ENCODE measurements at places on chromosomes 12 and 14. TPM values are rescaled to one million over a fixed set of nuclear protein-coding genes. Genes with fewer than 3 reads are reported as not detected.

The NR4A1 gene
- total RNA-seq: 36.3 TPM

The PAX9 gene
- 1.6 TPM for total RNA-seq

The NELL2 gene
- total RNA-seq: not detected

The BDKRB1 gene
- total RNA-seq: 7.9 TPM

The ZNF385A gene
- 7.5 TPM for total RNA-seq

The IL26 gene
- total RNA-seq: not detected

The ABCD2 gene
- total RNA-seq: 2.0 TPM

The PPP4R4 gene
- total RNA-seq: 0.12 TPM

The GYS2 gene
- total RNA-seq: not detected

The E2F7 gene
- not detected for total RNA-seq

The KLRC4 gene
- total RNA-seq: not detected

GRCh38 chr14:105305791-105306190, 5.0 kb upstream of the BRF1 start:
- no peak overlapping the region for H3K4me3 ChIP-seq
- no peaks in the 10 kb centered on the region for H3K4me1 ChIP-seq
- H3K36me3 ChIP-seq: no peaks in the 10 kb centered on the region
- no peak overlapping the region for H3K27ac ChIP-seq
- H3K27me3 ChIP-seq: no peaks in the 10 kb centered on the region

- H3K4me3 ChIP-seq: no peak overlapping the region
- ATAC-seq: no peak
- no peaks in the 10 kb centered on the region for H3K36me3 ChIP-seq
- no peaks in the 10 kb centered on the region for H3K4me1 ChIP-seq
These were observed 874.5 kb downstream of the FLRT2 start for GRCh38 chr14:86404425-86404824.

DNA sequence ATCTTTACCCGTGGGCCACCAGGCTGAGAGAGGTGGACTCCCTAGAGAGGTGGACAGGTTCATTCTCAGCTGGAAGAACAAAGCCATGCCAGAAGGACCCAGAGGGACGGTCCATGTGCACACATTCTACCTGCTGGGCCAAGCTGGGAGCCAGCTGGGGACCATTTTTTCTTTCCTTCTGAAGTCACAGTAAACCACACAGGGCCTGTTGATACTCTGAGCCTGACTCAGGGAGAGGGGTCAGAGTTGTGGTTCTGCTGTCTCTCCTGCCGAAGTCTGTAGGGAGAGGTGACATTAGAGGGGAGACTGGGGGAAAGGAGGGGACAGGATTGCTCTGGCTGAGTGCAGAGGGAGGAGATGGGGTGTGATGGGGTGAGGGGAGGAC, 148.6 kb downstream of the TSPAN9 start:
- H3K27ac ChIP-seq: no peak overlapping the region
- H3K4me3 ChIP-seq: no peak overlapping the region
- no peaks in the 10 kb centered on the region for H3K36me3 ChIP-seq
- ATAC-seq: no peak

DNA sequence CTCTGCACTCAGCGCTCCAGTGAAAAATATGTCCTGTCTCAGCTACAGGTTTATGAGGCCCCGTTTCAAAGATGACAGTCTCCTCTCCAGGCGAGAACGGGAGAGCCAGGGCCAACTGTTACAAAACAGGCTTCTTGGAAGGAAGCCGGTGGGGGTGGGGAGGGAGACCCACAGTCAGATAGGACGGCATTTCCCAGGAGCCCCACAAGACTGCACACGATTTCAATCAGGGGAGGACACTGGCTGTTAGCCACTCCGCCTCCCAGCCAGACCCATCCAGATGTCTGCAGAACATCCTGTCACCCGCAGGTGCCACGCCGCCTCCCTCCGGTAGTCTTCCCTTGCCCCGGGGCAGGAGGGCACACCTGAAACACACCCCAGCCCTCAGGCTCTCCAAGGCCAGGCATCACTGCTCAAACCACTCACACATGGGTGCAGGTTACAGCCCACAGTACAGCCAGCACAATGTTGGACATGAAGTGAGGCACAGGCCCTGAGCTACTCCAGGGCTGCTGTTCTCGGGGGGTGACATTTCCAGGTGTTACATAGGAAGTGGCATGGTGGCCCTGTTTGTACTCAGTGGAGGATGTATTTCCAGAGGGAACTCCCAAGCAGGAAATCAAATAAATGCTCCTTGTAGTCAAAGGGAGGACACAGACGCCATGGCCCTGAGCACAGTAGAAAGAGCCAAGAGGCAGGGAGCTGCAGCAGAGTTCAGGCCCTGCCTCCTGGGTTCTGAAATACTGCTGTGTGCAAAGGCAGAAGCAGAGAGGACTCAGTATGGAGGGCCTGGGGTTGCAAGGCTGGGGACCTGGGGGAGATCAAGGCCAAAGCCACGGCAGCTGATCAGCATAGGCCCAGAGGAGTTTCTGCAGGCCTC, 138.1 kb downstream of the BCL11B start:
- no peaks in the 10 kb centered on the region for H3K27me3 ChIP-seq
- H3K4me1 ChIP-seq: no peaks in the 10 kb centered on the region
- no peak overlapping the region for H3K4me3 ChIP-seq
- ATAC-seq: no peak
- no peaks in the 10 kb centered on the region for H3K36me3 ChIP-seq
- no peak overlapping the region for H3K27ac ChIP-seq

DNA sequence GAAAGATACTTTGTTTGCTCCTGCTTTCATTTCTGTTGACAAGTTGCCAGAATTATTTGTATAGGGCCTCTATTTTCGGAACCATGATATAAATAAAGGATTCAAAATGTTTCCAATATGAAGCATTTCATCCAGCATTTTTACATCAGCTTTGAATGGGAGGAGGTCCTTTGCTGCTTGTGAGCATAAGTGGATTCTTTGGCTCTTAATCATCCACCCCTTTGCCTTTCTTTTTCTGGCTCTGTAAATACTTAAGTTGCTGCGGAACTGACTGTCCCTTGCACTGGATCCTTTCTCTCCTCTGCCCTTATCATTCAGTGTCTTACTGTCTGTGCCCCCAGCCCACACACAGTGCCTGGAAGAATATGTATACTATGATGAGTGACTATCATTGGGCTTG, 357.3 kb upstream of the RGS6 start:
- H3K27ac ChIP-seq: no peak overlapping the region

GRCh38 chr14:62546862-62547474, 498.3 kb downstream of the KCNH5 start:
- no peaks in the 10 kb centered on the region for H3K27me3 ChIP-seq
- H3K27ac ChIP-seq: no peak overlapping the region
- H3K4me1 ChIP-seq: no peaks in the 10 kb centered on the region
- no peaks in the 10 kb centered on the region for H3K36me3 ChIP-seq
- no peak overlapping the region for H3K4me3 ChIP-seq

DNA sequence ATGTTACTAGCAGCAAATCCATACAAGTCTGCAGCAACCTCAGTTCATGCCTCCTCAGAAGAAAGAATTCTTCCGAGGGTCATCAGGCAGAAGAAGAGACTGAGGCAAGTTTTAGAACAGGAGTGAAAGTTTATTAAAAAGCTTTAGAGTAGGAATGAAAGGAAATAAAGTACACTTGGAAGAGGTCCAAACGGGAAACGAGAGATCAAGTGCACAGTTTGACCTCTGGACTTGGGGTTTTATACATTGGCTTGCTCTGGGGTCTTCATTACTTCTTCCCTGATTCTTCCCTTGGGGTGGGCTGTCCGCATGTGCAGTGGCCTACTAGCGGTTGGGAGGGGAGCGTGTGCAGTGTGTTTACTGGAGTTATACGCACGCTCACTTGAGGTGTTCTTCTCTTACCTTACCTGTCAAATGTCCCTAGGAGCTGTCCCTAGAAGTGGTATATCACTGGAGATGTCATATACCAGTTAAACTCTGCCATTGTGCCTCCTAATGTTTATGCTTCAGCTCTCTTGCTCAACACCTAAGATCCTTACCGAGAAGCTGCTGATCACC, 372.8 kb upstream of the KITLG start:
- no peaks in the 10 kb centered on the region for H3K27me3 ChIP-seq
- H3K36me3 ChIP-seq: no peaks in the 10 kb centered on the region
- no peaks in the 10 kb centered on the region for H3K4me1 ChIP-seq

GRCh38 chr12:76143343-76144244, 59.1 kb upstream of the NAP1L1 start:
- no peak overlapping the region for H3K27ac ChIP-seq
- no peak overlapping the region for H3K4me3 ChIP-seq
- no peaks in the 10 kb centered on the region for H3K4me1 ChIP-seq
- H3K27me3 ChIP-seq: no peaks in the 10 kb centered on the region

GRCh38 chr12:48350249-48351021, at the start of gene ZNF641:
TSS of gene ZNF641 (minus strand) at chr12:48350919. CDS start at chr12:48348090, 2,829 bp downstream.
- no peaks in the 10 kb centered on the region for H3K27me3 ChIP-seq
- ATAC-seq: peak; percentile 95
- H3K36me3 ChIP-seq: peaks cover 25% of the 10 kb centered on the region
- peak within 1 kb of the TSS; percentile 76 for H3K27ac ChIP-seq

DNA sequence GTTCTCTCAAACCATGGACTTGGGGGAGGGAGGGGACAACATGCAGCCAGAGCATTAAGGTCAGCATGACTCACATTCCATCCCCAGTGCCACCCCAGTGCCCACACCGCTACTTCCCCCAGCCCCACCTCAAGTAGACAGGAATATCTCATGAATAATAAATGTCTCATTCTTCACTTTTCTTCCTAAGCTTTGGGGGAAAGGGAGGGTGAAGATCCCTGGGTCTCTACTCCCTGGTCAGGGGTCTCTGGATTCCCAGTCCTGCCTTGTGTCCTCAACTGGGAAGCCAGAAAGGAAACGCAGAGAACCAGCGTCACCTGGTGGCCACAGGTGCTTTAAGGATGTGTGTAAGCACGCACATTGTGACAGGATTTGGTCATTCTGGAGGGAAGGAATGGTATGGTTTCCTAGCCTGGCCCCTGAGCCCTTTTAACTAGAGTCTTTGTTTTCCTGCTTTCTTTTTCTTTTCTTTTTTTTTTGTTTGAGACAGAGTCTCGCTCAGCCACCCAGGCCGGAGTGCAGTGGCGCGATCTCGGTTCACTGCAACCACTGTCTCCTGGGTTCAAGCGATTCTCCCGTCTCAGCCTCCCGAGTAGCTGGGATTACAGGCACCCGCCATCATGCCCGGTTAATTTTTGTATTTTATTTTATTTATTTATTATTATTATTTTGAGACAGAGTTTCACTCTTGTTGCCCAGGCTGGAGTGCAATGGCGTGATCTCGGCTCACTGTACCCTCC, 3.4 kb downstream of the GPR84 start:
- H3K4me3 ChIP-seq: no peak overlapping the region
- no peak overlapping the region for H3K27ac ChIP-seq
- no peak for ATAC-seq
- no peaks in the 10 kb centered on the region for H3K36me3 ChIP-seq

DNA sequence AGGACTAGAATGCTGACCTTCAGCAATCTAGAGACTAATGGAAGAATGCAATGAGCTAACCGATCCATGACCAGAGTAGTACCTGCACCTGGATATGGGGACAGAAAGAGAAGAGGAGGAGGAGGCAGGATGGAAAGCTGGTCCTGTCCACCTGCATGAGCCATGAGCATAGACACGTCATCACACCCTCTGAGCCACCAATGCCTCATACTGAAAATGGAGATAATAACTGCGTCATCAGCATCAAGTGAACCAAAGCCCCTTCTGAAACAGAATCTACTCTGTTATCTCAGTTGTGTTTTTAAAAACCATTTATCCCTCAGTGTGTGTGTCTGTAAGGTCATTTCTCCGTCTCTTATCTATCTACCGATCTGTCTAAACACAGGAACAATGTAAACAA, 327.0 kb downstream of the BCL11B start:
- no peak for ATAC-seq
- H3K36me3 ChIP-seq: no peaks in the 10 kb centered on the region

DNA sequence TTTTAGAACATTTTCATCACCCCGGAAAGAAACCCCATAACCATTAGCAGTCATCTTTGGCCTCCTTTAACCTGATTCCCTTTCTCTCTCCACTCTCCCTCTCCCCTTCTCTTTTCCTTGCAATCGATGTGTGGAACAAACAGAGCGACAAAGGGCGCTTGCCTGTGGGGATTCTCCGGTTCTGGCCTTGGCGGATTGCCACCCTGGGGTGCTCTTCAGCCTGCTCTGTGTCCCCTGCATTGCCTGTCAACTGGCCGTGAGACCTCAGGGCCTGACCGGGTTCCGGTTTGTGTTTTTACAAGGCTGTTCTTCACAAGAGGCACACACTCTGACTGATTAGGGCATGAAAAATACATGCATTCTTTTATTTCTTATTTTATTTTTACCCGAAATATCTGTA, 27.8 kb downstream of the LRTM2 start:
- no peak overlapping the region for H3K4me3 ChIP-seq
- no peaks in the 10 kb centered on the region for H3K4me1 ChIP-seq
- no peaks in the 10 kb centered on the region for H3K36me3 ChIP-seq
- ATAC-seq: no peak
- H3K27me3 ChIP-seq: peaks cover 18% of the 10 kb centered on the region

DNA sequence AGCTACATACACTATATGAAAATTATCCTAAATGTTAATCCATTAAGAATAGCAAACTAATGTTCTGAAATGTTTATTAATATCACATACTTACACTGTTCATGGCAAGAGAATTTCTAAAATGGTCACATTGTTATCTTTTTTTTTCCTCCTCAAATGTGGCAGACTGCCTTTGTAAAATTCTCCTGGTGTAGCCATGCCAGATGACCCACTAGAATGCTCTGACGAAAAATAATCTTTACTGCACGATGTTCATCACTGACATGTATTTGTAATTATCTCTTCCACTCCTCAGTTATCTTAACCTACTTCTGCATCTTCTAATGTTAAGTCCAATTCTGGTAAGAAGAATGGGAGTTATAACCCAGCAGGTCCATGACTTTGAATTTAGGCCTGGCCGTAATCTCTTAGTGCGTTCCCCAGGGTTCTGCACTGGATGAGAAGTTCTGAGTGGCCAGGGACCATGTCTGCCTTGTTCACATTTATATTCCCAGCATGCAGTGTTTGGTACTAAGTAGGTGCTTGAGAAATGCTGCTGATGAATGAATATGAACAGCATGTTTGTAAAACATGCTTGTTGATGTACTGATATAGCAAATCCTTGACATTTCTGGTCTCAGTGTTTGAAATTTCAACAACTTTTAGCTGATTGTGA, 46.7 kb downstream of the NOPCHAP1 start:
- ATAC-seq: no peak
- peaks cover 8% of the 10 kb centered on the region for H3K4me1 ChIP-seq
- H3K27ac ChIP-seq: peak overlapping the region; percentile 36
- no peaks in the 10 kb centered on the region for H3K27me3 ChIP-seq

All from gastroesophageal sphincter (tissue), 4 donors.